Activated T-helper 1 cell treated with anti-CD3 and anti-CD28 coated beads, Interleukin-12 subunit alpha, Interleukin-12 subunit beta, Interleukin-2, Interleukin-4 antibody, amounts not matched to agents 30 ng/mL and 10 ng/mL and 1 ng/mL, durations not matched to agents 14 hours and 24 hours and 36 hours (primary cell): ENCODE measurements at places on chromosomes 12 and 14. TPM values are rescaled to one million over a fixed set of nuclear protein-coding genes. Genes with fewer than 3 reads are reported as not detected.

Gene KRT75
- not detected in 2 replicates for total RNA-seq

Gene CCDC175
- not detected in 2 replicates for total RNA-seq

Gene HHIPL1
- total RNA-seq = not detected in 2 replicates

Gene INF2
- 86.6 and 91.6 TPM in 2 replicates for total RNA-seq

Gene KRT78
- not detected in 2 replicates for total RNA-seq

Gene LTB4R
- total RNA-seq = 10.1 and 11.1 TPM in 2 replicates

Gene TAS2R8
- not detected in 2 replicates for total RNA-seq

Gene HOXC11
- total RNA-seq = not detected in 2 replicates

Gene GUCY2C
- total RNA-seq = not detected in 2 replicates

Gene MPHOSPH9
- total RNA-seq = 87.3 and 89.9 TPM in 2 replicates

Gene DHRS2
- total RNA-seq = 1.6 and 3.0 TPM in 2 replicates

Gene PLA2G1B
- not detected in 2 replicates for total RNA-seq

Gene TPH2
- not detected in 2 replicates for total RNA-seq

Gene AQP5
- total RNA-seq = not detected in 2 replicates

Gene NFATC4
- not detected in 2 replicates for total RNA-seq

Gene RIMBP2
- 0.29 TPM in 1 of 2 replicates, not detected in the other for total RNA-seq

Gene APOLD1
- total RNA-seq = 4.0 and 4.8 TPM in 2 replicates

Gene POTEG
- not detected in 2 replicates for total RNA-seq

Gene KRT74
- not detected in 2 replicates for total RNA-seq

Gene CCDC177
- 0.08 TPM in 1 of 2 replicates, not detected in the other for total RNA-seq

Gene P2RX2
- not detected in 2 replicates for total RNA-seq

Gene CCDC91
- 12.9 and 15.0 TPM in 2 replicates for total RNA-seq

Gene WIF1
- total RNA-seq = not detected in 2 replicates

Gene WNT5B
- total RNA-seq = 1.1 and 2.0 TPM in 2 replicates

Gene TMEM229B
- 1.7 and 1.8 TPM in 2 replicates for total RNA-seq

Gene DEPDC4
- 1.1 and 2.1 TPM in 2 replicates for total RNA-seq

Gene OR4N2
- not detected in 2 replicates for total RNA-seq

Gene GPR65
- total RNA-seq = 8.0 and 8.2 TPM in 2 replicates

Gene HNRNPA1
- 1,740 and 1,765 TPM in 2 replicates for total RNA-seq

Gene TMEM233
- total RNA-seq = not detected in 2 replicates

Gene MEG3
- total RNA-seq = not detected in 2 replicates

Gene PTGER2
- 67.4 and 67.9 TPM in 2 replicates for total RNA-seq

Gene GARIN6
- not detected in 2 replicates for total RNA-seq

Gene CEBPE
- total RNA-seq = not detected in 2 replicates

Gene RERG
- not detected in 2 replicates for total RNA-seq

Gene ATF7
- 21.5 and 25.9 TPM in 2 replicates for total RNA-seq

Gene MYO1H
- not detected in 2 replicates for total RNA-seq

Gene TGM1
- 4.1 and 4.8 TPM in 2 replicates for total RNA-seq

Gene FGF6
- total RNA-seq = not detected in 2 replicates

Gene HOXC10
- not detected in 2 replicates for total RNA-seq

Gene TAS2R20
- 2.1 TPM in 2 replicates for total RNA-seq

Gene LALBA
- not detected in 2 replicates for total RNA-seq

Gene SOX5
- total RNA-seq = 1.3 and 3.1 TPM in 2 replicates

Gene RFLNA
- not detected in 2 replicates for total RNA-seq

Gene DAAM1
- 4.2 and 5.3 TPM in 2 replicates for total RNA-seq

Gene IL23A
- total RNA-seq = 40.0 and 43.3 TPM in 2 replicates

Gene PSEN1
- total RNA-seq = 41.1 and 41.9 TPM in 2 replicates

Gene ADAM20
- 0.47 and 0.61 TPM in 2 replicates for total RNA-seq

Gene AKAP6
- total RNA-seq = 0.21 and 0.59 TPM in 2 replicates

Gene GPR84
- 2.3 and 2.4 TPM in 2 replicates for total RNA-seq

Gene RPL10L
- not detected in 2 replicates for total RNA-seq

Gene ZDHHC22
- not detected in 2 replicates for total RNA-seq

Gene SLC22A17
- 3.1 and 5.0 TPM in 2 replicates for total RNA-seq

Gene RAD9B
- 0.88 and 1.4 TPM in 2 replicates for total RNA-seq

Gene BTBD6
- 41.1 and 41.9 TPM in 2 replicates for total RNA-seq

Gene AMHR2
- total RNA-seq = not detected in 2 replicates

Gene SYNDIG1L
- not detected in 2 replicates for total RNA-seq

Gene RERGL
- not detected in 2 replicates for total RNA-seq

Gene ARL1
- total RNA-seq = 70.8 and 76.9 TPM in 2 replicates

Gene IFNG-AS1
- 0.41 and 0.83 TPM in 2 replicates for total RNA-seq
